ENCODE measurements at places on chromosomes 16 and 17.

GRCh38 chr16:526181-527014 is 1.1 kb upstream of the CAPN15 start:
- DNase-seq: no peak

DNA sequence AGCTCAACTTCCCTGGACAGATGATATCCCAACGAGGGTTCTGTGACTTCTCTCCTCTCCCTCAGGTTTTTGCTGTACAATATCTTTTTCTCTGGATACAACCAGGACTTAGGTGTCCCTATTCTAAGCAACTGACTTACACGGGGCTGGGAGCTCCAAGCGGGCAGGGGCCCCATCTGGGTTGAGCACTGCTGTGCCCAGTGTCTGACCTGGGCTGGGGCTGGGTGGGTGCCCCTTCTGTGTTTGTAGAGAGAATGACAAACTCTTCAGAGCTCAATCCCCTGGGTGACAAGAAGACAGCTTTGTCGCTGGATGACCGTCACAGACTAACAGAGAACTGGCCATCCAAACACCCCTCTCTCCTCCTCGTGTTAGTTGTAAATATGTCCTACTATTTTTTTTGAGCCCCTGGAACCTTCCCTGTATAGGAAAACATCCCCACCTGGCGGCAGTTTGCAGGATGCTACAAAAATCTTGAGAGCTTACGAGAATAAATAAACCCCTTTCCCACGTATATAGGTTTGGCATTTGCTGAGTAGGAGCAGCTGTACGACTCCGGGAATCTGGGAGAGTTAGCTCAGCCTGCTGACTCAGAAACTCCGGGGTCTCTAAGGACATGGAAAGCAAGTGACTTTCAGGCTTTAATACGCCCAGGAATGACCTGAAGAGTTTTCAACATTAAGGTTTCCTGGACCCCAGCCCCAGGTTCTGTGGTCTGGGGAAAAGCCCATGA is 23.7 kb upstream of the RCVRN start:
- peak; percentile 42 for DNase-seq

DNA sequence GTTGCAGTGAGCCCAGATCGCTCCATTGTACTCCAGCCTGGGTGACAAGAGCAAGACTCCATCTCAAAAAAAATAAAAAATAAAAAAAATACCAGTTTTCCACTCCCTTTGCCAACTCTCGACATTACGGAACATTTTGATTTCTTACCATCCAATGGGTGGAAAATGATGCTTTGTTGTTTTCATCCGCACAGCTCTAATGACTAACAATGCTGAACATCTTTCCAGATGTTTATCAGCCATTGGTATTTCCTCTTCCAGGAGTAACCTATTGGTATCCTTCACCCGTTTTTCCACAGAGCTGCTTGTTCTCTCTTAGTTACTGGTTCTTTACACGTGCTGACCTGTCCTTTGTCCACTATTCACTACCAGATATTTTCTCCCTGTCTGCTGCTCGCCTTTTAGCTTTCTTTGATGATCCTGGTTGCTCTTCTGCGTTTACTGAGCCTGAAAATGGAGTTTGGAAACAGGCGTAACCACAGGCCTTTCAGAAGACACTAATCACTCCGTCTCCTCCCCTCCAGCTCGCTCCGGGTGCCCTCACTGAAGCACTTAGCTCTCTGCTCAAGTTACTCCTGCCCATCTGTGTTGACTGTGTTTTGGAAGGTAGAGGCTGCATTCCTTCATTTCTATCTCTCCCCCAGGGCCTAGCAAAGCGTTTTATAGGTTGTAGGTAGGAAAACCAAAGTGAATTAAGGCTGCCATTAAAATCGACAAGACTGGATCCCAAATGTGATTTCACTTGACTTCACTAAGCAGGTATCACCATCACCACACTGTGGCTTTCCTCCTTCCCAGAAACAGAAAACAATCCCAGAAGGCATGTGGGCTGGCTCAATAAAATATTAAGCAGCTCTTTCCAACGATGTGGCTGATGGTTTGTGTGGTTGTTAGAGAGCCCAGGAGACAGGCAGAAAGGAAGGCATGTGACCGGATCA is 8.9 kb downstream of the SHPK start:
- DNase-seq: no peak

DNA sequence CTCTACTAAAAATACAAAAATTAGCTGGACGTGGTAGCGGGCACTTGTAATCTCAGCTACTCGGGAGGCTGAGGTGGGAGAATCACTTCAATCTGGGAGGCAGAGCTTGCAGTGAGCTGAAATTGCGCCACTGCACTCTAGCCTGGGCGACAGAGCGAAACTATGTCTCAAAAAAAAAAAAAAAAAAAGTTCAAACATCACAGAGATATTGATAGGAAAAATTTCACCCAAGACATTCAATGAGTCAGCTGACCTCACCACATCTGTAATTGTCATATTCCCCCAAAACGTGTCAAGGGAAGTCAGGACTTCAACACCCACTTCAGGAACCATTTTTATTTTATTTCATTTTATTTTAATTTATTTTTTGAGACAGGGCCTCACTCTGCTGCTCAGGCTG is 8.0 kb upstream of the PRSS27 start:
- DNase-seq: no peak

DNA sequence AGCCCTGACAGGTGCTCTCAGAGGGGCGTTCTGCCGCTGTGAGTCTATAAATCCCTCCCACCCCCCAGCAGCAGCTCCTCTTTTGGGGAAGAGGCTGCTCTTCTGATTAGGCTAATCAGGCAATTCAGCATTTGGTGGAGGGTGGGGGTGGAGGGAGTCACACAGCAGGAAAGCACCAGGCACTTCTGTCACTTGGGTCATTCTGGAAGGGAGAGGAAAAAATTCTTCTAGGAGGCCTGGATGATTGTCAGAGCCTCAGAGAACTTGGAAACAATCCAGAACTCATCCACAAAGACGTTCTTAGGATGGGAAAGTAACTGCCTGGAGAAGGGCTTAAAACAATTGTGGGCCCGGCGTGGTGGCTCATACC is 7.3 kb upstream of the SSTR2 start:
- no peak for DNase-seq

GRCh38 chr17:54948380-54948779 is 20.1 kb downstream of the COX11 start:
- DNase-seq: peak; percentile 85

- no peak for DNase-seq
Observed at GRCh38 chr17:67059372-67059771, 15.0 kb downstream of the CACNG1 start.

- no peak for DNase-seq
Observed at GRCh38 chr16:87093804-87094555, 223.2 kb downstream of the C16orf95 start.

DNA sequence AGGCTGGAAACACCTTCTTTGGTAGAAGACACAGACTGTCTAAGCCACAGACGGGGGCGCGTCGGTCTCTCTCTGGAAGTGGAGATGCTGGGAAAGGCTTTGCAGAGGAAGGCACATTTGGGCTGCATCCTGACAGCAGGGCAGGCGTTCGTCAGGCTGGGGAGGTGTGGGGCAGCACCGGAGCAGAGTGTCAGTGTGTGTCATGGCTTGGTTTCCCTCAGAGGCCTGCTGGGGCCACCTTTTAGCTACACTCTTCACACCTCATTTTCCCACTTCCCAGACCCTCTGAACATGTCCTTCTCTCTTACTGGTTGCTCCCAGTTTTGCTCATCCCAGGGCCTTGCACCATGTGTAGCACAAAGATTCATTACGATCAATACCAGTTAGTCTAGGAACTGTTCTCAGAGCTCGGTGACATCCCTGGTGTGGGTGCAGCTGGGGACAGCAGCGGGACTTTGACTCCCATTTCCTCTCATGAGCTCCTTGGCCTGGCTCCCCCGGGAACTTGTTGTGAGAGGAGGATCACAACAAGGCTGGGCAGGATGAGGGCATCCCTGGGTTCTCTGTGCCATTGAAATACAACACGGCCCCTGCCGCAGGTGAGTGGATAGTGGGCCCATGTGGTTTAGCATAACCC is 33.1 kb downstream of the SMARCE1 start:
- DNase-seq: no peak

- no peak for DNase-seq
Observed at GRCh38 chr17:29549177-29549923, 17.5 kb downstream of the ABHD15 start.

DNA sequence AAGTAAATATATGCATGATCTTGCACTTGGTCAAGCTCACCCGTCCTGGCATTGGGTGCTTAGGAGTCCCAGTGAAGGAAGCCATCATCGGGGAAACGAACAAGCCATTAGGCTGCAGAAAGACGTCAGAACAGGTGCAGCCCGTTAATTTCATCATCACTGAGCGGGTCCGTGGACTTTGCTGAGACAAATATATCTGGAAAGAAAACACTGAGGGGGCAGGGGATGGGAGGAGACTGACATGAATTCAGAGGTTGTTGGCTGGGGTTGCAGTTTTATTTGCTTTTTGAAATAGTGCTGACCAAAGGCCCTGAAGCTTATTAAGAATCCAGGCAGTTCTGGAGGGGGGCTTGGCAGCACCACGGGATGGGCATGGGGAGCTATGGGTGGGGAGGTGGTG is 207.2 kb downstream of the ENGASE start:
- no peak for DNase-seq

GRCh38 chr16:88868974-88869672 is 2.7 kb upstream of the PABPN1L start:
- DNase-seq: no peak

GRCh38 chr17:7932483-7932891 is 481 bp downstream of the CNTROB start:
- no peak for DNase-seq

GRCh38 chr16:30813821-30814189 is 26.8 kb upstream of the ZNF629 start:
- no peak for DNase-seq

- no peak for DNase-seq
Observed at GRCh38 chr16:30186782-30187555, 3.6 kb downstream of the CORO1A start.

DNA sequence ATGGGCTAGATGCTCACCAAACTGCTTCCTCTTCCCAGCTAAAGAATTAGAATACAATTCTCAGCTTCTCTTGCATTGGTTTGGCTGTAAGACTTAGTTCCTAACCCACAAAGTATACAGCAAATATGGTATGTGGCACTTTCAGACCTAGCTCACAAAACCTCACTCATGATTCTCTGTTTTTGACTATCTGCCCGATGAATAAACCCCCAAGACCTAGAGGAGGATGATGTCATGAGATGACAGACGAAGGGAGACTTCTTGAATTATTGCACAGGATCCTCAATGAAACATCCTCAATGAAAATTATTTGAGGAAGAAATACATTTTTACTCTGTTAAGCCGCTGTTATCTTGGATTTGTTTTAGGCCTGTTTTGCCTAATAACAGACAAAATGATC is 14.3 kb downstream of the CNOT1 start:
- no peak for DNase-seq

GRCh38 chr17:68512960-68513474 is 787 bp downstream of the PRKAR1A start:
- DNase-seq: no peak

GRCh38 chr17:73064084-73064938 is 28.2 kb downstream of the SLC39A11 start:
- no peak for DNase-seq

DNA sequence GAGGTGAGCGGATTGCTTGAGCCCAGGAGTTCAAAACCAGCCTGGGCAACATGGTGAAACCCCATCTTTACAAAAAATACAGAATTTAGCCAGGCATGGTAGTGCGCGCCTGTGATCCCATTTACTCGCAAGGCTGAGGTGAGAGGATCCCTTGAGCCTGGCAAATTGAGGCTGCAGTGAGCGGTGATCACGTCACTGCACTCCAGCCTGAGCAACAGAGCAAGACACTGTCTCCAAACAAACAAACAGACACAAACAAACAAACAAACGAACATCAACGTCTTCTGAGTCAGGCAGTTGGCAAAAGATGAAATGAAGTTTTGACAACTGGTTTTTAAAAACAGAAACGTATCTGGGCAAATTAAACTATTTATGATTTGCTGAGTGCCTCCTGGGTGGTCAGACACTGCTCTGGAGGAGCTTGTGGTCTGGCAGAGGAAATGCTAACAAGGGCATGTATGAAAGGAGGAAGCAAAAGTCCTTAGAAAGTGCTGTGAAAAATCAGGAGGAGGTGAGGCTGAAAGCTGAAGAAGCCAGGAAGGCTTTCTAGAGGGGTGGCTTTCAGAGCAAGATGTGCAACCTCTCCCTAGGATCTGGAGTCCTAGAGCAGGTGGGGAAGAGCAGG is 10.2 kb upstream of the KRT20 start:
- DNase-seq: no peak

DNA sequence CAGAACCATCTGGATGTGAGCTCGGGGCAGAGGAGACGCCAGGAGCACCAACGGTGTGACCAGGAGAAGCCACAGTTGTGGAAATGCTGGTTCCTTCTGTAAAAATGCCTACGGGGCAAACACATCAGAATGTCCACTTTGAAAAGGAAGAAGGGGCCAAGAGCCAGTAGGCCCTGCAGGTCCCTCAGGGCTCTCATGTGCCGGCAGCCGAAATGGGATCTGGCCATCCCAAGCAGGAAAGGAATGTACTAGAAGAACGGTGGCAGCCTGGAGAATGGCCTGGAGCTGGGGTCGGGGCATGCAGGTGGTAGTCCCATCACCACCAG is 162.1 kb upstream of the PLCG2 start:
- no peak for DNase-seq

- no peak for DNase-seq
Observed at GRCh38 chr16:18018376-18018775, 318.2 kb downstream of the NPIPA8 start.

- no peak for DNase-seq
Observed at GRCh38 chr16:57525761-57526160, 10.6 kb downstream of the CCDC102A start.

DNA sequence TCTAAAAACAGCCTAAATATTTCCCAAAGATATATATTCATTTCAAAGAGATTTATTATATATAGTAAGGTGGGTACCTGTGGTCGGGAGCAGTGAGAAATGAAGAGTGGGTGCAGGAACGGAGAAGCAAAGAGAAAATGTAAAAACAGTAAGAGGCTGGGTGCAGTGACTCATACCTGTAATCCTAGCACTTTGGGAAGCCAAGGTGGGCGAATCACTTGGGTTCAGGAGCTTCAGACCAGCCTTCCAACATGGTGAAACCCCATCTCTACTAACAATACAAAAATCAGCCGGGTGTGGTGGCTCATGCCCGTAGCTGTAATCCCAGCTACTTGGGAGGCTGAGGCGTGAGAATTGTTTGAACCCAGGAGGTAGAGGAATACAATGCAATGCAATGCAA is 257.1 kb downstream of the BCAS3 start:
- DNase-seq: no peak

GRCh38 chr17:80212109-80212508 is 8.0 kb downstream of the SGSH start:
- no peak for DNase-seq

Data from skeletal muscle cell (primary cell).